ENCODE measurements at places on chromosomes 3 and 15. TPM values are rescaled to one million over a fixed set of nuclear protein-coding genes. Genes with fewer than 3 reads are reported as not detected.

The CCR9 gene
- polyA plus RNA-seq: 133 TPM

The SEMA7A gene
- polyA plus RNA-seq: 12.3 TPM

The SLMAP gene
- 36.3 TPM for polyA plus RNA-seq

The MNS1 gene
- polyA plus RNA-seq: 3.4 TPM

The TLE3 gene
- 32.7 TPM for polyA plus RNA-seq

The TMC3 gene
- polyA plus RNA-seq: 0.07 TPM

The TRH gene
- polyA plus RNA-seq: 2.9 TPM

The CHRFAM7A gene
- 1.9 TPM for polyA plus RNA-seq

The CD47 gene
- 65.8 TPM for polyA plus RNA-seq

The STXBP5L gene
- polyA plus RNA-seq: 0.02 TPM

The CASR gene
- polyA plus RNA-seq: 0.43 TPM

The CNTN3 gene
- 3.7 TPM for polyA plus RNA-seq

The NR2F2 gene
- 11.9 TPM for polyA plus RNA-seq

The C3orf52 gene
- 5.8 TPM for polyA plus RNA-seq

The FBLN2 gene
- 12.2 TPM for polyA plus RNA-seq

The FBXW12 gene
- polyA plus RNA-seq: 0.07 TPM

The BCL2A1 gene
- 25.5 TPM for polyA plus RNA-seq

The MYRIP gene
- 1.6 TPM for polyA plus RNA-seq

The DPH6 gene
- polyA plus RNA-seq: 8.9 TPM

The PTPN23 gene
- polyA plus RNA-seq: 17.3 TPM

Measured in thymus (tissue), 14 donors.